ENCODE measurements at places on chromosomes 13 and 19.
A peak's percentile ranks its signal among the peaks of the same experiment; 100 is the strongest.

DNA sequence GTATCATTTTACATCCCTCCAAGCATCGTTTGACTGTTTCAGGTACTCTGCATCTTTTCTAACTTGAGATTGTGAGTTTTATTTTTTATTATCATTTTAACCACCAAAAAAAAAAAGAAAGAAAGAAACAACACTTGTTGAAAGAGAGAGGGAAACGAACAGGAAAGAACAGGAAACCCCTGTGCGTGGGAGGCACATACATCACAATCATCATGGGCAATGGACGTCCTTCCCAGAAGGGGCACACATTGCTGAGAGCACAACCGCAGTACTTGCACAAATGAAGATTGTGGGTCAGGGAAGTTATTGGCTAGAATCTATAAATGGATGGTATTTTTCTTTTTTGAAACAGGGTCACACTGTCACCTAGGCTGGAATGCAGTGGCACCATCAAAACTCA is 1.7 kb downstream of the CLC start:
- H3K27me3 ChIP-seq = peaks cover 18% of the 10 kb centered on the region
- no peak overlapping the region for H3K27ac ChIP-seq
- H3K4me3 ChIP-seq = no peak overlapping the region
- no peaks in the 10 kb centered on the region for H3K4me1 ChIP-seq
- H3K36me3 ChIP-seq = no peaks in the 10 kb centered on the region

DNA sequence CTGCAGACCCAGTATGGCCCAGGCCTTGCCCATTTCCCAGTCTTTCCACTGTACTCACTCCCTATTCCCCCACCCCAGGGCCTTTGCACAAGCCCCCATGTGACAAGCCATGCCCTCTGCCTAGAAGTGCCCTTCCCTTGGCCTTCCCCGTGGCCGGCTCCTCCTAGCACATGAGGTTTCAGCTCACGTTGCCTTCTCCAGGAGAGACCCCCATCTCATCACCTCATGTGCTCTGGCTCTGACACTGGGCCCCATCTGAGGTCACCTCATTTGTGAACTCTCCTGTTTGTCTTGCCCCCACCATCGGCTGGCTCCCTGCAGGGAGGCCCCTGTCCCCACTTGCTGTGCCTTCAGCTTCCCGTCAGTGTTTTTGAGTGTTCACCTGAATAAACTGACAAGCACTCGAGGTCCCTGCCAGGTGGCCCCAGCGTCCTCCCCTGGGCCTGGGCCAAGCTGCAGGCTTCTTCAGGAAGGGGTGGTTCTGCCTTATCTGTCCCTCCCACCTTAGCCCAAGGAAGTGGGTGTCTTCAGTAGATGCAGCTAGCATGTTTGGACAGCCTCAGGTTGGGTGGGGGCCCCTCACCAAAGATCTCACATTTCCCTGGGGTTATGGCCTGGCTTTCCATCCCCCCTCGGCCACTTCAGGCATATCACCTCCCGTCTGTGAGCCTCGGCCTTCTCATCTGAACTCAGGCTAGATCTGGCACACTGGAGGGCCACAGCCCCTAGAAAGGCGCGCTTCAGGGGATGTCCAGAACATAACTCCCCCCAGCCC is 3.8 kb upstream of the SLC25A42 start:
- no peak for DNase-seq
- no peaks in the 10 kb centered on the region for H3K27me3 ChIP-seq
- no peak overlapping the region for H3K27ac ChIP-seq
- H3K36me3 ChIP-seq = peaks cover 16% of the 10 kb centered on the region

- no peaks in the 10 kb centered on the region for H3K27me3 ChIP-seq
- no peaks in the 10 kb centered on the region for H3K4me1 ChIP-seq
- H3K27ac ChIP-seq = no peak overlapping the region
- no peak for DNase-seq
- no peak overlapping the region for H3K4me3 ChIP-seq
- no peaks in the 10 kb centered on the region for H3K36me3 ChIP-seq
Measured at GRCh38 chr19:8132858-8133458, 16.4 kb downstream of the FBN3 start.

- DNase-seq = no peak
- H3K4me1 ChIP-seq = no peaks in the 10 kb centered on the region
- H3K27me3 ChIP-seq = no peaks in the 10 kb centered on the region
- no peak overlapping the region for H3K4me3 ChIP-seq
- no peak overlapping the region for H3K27ac ChIP-seq
Measured at GRCh38 chr13:23347601-23348000, 85.9 kb downstream of the SACS start.

GRCh38 chr19:41564515-41565378 is 11.2 kb upstream of the CEACAM21 start:
- DNase-seq = no peak
- no peak overlapping the region for H3K4me3 ChIP-seq
- H3K36me3 ChIP-seq = no peaks in the 10 kb centered on the region
- no peak overlapping the region for H3K27ac ChIP-seq

DNA sequence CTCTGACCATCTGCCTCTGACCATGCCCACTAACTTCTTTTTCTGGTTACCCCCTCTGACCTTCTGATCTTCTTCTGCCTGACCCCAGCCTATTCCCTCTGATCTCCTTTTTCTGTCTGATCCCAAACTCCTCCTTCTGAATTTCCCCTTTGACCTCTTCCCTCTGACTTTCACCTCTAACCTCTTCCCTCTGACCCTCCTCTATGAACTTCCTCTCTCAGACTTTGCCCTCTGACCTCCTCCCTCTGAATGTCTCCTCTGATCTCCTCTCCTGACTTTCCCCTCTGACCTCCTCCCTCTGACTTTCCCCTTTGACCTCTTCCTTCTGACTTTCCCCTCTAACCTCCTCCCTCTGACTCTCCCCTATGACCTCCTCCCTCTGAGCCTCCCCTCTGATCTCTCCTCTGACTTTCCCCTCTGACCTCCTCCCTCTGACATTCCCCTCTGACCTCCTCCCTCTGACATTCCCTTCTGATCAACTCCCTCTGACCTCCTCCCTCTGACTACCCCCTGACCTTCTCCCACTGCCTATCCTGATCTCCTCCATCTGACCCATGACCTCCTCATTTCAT is 3.5 kb downstream of the COL5A3 start:
- H3K27me3 ChIP-seq = no peaks in the 10 kb centered on the region
- H3K36me3 ChIP-seq = no peaks in the 10 kb centered on the region
- H3K27ac ChIP-seq = no peak overlapping the region
- H3K4me1 ChIP-seq = peaks cover 4% of the 10 kb centered on the region
- DNase-seq = no peak

DNA sequence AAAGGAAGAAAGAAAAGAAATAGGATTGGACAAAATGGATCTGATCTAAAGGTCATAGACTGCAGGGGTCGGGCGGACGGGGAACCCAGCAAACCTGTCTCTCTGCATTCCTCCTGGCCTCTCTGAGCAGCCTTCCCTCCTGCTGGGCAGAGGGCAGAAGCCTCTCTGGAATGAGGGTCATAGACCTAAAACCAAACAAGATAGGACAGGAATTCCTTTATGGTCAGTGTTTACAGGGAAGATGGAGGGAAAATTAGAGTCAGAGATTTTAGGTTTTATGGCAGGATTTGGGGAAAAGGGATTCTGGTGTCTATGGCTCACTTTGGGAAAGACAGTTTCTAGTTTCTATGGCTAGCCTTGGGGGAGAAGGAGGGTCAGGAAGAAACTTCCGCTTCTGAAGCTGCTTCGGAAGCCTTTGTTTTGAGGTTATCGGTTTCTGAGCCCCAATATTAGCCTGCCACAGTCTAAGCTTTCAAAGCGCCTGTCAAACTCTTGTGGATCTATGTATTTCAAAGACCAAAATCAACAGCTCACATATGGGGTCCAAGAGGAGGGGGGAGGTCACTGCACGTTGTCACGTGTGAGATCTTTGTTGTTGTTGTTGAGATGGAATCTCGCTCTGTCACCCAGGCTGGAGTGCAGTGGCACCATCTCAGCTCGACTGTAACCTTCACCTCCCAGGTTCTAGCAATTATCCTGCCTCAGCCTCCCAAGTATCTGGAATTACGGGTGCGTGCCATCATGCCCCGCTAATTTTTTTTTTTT is 18.9 kb upstream of the DPRX start:
- DNase-seq = no peak
- H3K27ac ChIP-seq = no peak overlapping the region
- no peak overlapping the region for H3K4me3 ChIP-seq
- no peaks in the 10 kb centered on the region for H3K27me3 ChIP-seq
- no peaks in the 10 kb centered on the region for H3K4me1 ChIP-seq
- no peaks in the 10 kb centered on the region for H3K36me3 ChIP-seq

DNA sequence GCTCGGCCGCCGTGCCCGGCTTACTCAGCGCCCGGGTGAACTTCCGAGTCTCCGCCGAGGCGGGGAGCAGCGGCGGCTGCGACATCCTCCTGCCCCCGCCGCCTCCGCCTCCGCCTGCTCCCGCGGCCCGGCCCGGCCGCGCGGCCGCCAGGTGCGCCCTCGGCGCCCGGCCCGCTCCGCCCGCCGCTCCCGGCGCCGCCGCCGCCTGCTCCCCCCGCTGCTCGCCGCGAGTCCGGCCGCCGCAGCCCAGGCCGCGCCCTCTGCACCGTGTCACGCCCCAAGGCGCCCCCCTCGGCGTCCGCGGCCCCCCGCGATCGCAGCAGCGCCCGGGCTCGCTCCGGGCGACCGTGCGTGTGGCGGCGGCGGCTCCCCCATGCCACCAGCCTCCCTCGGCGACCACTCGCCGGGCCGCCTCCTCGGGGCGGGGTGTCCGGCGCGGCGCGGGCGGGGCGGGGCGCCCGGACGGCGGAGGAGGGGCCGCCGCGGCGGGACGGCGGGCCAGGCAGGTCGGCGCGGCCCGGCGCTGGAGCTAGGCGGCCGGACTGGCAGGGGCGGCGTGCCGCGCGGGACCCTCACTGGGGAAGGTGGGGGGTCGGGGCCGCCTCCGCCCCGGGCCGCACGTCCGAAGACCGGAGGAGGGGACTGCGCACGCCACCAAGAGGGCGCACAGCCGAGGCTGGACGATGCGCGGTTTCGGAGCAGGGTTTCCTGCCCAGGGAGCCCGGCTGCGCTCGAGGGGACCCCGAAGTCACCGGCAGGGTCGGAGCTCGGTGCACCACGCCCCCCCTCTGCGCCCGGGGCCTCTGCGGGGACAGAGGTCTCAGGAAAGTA is 108.6 kb upstream of the DOCK9 start:
- no peak for DNase-seq
- H3K4me1 ChIP-seq = peaks cover 14% of the 10 kb centered on the region
- H3K27me3 ChIP-seq = no peaks in the 10 kb centered on the region

GRCh38 chr13:97660594-97661260 is 226.8 kb downstream of the RAP2A start:
- no peak for DNase-seq
- H3K4me3 ChIP-seq = no peak overlapping the region
- H3K27ac ChIP-seq = no peak overlapping the region
- H3K36me3 ChIP-seq = no peaks in the 10 kb centered on the region

- DNase-seq = no peak
- H3K4me3 ChIP-seq = no peak overlapping the region
- no peaks in the 10 kb centered on the region for H3K4me1 ChIP-seq
- no peaks in the 10 kb centered on the region for H3K27me3 ChIP-seq
Measured at GRCh38 chr13:84978851-84979250, 820.4 kb downstream of the SLITRK6 start.

DNA sequence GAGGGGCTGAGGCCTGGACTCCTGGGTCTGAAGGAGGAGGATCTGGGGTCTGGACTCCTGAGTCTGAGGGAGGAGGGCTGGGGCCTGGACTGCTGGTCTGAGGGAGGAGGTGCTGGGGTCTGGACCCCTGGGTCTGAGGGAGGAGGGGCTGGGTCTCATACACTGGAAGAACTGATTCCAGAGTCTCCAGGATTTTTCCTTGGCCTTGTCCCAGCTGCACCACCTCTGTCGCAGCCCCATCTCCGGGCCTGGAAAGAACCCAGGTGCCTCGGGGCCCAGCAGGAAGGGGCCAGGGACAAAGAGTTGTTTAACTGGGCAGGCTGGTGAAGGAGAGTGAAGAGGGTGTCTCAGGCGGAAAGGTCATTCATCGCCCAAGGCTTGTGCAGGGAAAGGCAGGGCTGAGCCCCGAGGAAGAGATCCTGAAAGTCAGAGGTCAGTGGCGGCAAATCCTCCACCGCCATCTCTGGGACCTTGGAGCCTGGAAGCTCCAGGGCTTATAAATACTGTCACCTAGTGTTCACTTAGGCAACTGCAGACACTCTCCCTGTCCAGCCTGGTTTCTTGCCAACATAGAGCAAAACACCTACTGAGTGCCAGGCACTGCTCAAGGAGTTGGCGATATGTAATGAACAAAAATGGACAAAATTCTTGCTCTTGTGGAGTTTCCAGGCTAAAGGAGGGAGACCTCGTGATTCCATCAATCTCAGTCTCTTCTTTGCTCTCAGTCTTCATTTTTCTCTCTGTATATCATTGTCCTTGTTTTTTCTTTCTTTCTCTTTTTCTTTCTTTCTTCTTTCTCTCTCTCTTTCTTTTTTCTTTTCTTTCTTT is 4.4 kb upstream of the KCNN4 start:
- no peaks in the 10 kb centered on the region for H3K36me3 ChIP-seq
- H3K4me1 ChIP-seq = peaks cover 24% of the 10 kb centered on the region
- H3K27me3 ChIP-seq = no peaks in the 10 kb centered on the region
- H3K27ac ChIP-seq = peak overlapping the region; percentile 90
- no peak for DNase-seq

DNA sequence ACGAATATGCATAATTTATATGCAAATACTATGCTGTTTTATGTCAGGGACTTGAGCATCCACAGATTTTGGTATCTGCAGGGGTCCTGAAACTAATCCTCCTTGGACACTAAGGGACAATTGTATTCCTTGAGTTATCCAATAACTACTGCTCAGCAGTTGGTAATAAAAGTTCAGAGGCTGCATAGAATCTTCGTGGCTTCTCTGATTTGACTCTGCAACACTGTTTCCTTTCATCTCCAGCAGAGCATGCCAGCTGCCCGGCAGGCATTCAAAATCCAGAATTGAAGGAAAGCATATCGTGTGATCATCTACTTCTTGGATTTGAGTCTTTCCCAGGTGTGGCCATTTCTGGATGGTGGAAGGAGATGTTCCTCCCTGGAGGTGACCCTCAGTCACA is 64.5 kb upstream of the MRI1 start:
- no peaks in the 10 kb centered on the region for H3K4me1 ChIP-seq
- H3K27ac ChIP-seq = no peak overlapping the region
- DNase-seq = no peak
- H3K36me3 ChIP-seq = no peaks in the 10 kb centered on the region
- no peaks in the 10 kb centered on the region for H3K27me3 ChIP-seq

DNA sequence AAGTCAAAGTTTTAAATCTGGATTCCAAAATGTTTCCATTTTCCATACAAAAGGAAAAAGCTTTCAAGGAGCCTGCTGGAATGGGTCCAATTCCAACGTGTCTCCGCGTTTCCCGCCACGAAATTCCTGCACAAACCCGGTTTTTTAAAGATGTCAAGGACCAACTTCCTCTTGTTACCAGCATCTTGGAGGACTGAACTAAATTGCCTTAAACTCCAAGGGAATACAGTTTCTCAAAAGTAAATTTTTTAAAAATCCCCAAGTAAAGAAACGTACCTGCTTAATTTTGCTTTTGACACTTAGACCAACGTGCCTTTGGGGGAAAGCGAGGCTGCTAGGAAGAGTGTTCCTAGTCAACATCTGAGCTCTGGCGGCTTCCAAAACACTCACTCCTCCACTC is 12.3 kb upstream of the SOX1 start:
- peaks cover 94% of the 10 kb centered on the region for H3K27me3 ChIP-seq
- H3K27ac ChIP-seq = no peak overlapping the region
- no peaks in the 10 kb centered on the region for H3K4me1 ChIP-seq
- no peak for DNase-seq
- H3K36me3 ChIP-seq = no peaks in the 10 kb centered on the region
